Stimulated activated CD8-positive, alpha-beta memory T cell treated with anti-CD3 and anti-CD28 coated beads, Interleukin-7, amount 100 ng/mL, for 1 hour (primary cell): ENCODE measurements at places on chromosomes 4 and X.

DNA sequence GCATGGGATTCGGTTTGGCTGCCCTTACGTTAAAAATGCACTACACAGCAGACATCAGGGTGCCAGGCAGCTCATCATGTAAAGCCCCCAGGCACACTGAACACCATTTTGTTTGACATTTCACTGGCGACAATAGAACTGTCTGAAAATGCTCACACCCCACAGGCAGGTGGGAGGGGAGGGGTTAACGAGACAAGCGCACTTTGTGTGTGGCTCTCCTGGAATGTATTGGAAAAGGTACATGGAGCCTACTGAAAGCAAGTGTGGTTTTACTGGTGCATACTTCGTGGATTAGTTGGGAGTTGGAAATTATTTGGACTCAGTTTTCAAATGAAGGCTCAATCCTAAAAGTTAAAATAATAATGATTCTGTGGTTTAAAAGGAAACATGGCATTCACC, 31.6 kb upstream of the PPARGC1A start:
- no peak for DNase-seq

DNA sequence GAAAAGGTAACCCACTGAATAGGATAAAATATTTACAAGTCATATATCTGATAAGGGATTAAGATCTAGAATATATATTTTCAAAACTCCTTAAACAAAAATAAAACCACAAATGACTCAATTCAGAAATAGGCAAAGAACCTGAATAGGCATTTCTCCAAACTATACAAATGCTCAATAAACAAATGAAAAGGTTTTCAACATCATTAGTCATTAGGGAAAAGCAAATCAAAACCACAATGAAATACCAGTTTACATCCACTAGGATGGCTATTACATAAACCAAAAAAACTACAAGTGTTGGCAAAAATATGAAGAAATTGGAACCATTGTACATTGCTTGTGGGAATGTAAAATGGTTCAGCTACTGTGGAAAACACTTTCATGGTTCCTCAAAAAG, 167.0 kb upstream of the GALNT7 start:
- DNase-seq = no peak

DNA sequence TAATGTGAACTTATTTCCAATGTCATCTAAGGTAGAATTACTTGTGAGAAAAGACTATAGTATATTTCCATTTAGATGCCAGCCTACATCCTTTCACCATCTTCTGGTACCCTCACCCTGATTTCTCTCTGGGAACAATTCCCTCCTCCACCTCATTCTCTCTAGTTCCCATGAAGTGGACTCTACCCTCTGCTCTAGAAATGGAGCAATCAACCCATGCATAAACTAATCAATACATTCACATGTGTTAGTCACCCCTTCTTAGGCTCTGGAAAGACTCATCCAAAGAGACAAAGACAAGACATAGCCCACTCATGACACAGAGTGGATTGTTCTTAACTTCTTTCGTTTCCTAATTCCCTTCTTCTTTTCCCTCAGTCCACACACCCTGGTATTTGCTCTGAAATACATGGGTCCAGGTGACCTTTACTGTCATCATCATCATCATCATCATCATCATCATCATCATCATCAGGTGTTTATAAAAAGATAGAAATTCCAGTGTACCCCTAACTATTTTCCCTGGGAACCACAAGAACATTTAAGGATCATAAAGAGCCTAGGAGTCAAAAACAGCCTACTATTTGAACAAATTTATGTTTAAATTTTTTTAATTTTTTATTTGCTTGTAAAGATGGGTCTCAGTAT, 298.9 kb upstream of the GALNT7 start:
- no peak for DNase-seq

- no peak for DNase-seq
Observed at GRCh38 chrX:84320614-84321013, 132.6 kb upstream of the RPS6KA6 start.

- no peak for DNase-seq
Observed at GRCh38 chr4:47073647-47074046, 42.3 kb downstream of the GABRB1 start.

GRCh38 chrX:121093011-121093410, 45.6 kb downstream of the GLUD2 start:
- no peak for DNase-seq

- DNase-seq = no peak
Observed at GRCh38 chr4:107966903-107967302, 22.8 kb upstream of the HADH start.

DNA sequence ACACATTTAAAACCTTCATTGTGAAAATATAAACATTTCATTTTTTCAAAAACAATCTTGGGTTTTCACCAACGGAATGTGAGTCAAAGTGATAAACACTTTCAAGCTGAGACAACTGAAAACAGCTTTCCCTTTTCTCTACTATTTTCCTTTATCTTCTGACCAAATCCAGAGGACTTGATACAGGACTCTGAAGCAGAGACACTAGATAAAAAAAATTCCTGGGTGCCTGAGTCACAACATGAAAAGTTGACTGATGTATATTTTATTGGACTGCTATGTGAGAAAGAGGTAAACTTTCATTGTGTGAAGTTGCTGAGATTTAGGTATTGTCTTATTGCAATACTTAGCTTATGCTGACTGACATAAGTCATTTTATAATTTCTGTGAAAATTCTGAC, 411.2 kb downstream of the SPOCK3 start:
- DNase-seq = no peak

GRCh38 chrX:53318766-53319353, 37.5 kb upstream of the IQSEC2 start:
- no peak for DNase-seq

DNA sequence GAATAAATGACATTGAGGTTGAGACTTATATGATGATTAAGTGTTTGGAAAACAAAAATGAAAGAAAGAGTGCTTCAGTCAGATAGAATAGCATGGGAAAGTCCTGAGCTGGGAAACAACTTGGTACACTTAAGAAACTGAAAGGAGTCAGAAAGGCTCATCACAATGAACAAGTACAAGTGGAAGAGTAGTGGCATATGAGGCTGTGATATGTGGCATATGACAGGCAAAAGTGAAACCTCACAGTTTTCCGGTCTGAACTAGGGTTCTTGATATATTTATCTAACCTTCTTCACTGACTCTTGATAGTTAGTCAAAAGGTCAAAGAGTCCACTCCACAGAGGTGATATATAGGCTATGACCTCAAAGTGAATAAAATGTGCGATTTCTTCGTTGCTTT, 537.1 kb upstream of the CXorf51A start:
- DNase-seq = no peak

GRCh38 chrX:124240422-124240821, 92.0 kb upstream of the TEX13D start:
- DNase-seq = no peak

DNA sequence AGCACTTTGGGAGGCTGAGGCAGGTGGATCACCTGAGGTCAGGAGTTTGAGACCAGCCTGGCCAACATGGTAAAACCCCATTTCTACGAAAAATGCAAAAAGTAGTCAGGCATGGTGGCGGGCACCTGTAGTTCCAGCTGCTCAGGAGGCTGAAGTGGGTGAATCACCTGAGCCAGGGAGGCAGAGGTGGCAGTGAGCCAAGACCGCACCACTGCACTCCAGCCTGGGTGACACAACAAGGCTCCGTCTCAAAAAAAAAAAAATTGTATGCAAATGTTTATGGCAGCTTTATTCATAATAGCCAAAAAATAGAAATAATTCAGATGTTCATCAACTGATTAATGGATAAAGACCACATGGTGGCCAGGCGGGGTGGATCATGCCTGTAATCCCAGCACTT, 9.8 kb upstream of the NOCT start:
- no peak for DNase-seq

- no peak for DNase-seq
Observed at GRCh38 chr4:108264693-108265092, 96.0 kb upstream of the LEF1 start.

GRCh38 chr4:52869196-52869595, 7.1 kb downstream of the RASL11B start:
- DNase-seq = no peak
